Kidney tubule cell (primary cell): ENCODE measurements at places on chromosomes 1 and 21.

DNA sequence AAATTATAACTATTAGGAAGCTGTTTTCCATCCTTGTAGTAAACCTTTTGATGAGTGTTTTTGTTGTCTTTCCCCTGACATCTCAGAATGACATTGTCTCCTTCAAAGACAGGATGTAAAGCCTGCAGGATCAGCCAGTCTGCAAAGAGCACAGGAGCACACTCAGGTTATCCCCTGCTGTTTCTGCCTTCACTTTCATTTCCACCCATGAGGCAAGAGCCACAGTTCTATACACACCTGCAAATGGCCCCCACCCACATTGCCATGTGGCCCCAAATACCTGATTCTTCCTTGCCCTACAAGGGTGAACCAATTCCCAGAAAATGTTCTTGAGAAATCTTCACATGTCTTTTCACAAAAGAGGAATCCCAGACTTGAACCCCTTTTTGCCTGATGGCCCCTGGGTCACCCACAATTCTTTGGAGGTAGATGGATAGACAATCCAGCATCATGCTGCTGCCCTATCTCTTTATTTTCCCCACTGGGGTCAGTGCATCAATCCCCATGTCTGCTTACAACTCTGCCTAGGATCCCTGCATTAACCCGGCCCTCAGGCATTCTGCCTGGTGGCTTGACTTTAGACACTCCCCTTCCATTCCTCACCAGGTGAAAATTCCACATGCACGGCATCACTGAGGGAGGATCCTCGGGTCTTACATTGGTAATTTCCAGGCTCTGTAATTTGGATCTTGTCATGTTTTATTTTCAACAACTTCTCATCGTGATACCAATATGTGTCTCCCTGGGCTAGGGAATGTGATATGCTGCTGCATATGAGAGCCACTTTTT, 2.6 kb downstream of the FCRL3 start:
- DNase-seq: peak; percentile 7

DNA sequence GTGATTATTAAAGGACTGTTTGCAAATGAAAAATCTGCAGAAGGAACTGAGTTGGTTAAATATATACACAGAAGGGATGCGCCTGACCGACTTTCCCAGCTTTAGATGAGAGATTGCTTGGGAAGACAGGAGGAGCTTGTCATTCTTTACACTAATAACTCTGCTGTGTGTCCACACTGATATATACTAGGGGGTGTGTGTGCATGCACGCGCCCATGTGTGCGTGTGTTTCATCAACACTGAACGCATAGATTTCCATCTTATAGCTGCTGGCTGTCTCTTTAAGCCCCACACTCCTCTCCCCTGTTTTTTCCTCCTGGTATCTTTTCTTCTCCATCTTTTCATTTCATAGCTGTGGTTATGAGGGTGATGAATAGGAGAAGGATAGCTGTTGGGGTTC, 6.9 kb upstream of the KAZN start:
- DNase-seq: peak; percentile 29

DNA sequence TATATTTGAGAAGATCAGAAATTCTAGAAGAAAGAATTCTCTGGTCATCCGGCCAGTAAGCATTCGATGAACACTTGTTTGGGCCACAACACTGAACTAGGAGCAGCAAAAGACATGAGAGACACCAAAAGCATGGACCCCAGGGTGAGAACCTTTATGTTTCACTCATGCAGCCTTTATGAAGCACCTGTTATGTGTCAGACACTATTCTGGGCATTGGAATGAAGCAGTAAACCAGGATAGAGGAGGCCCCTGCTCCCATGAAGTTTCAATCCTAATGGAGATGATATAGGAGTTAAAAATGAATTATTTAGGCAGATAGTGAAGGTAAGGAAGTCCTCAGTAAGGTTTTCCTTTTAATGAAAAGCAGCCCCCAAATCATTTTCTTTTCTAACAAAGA, 43.6 kb downstream of the OLFML3 start:
- no peak for DNase-seq

- DNase-seq: no peak
Observed at GRCh38 chr1:225469051-225469450, 41.2 kb upstream of the LBR start.

DNA sequence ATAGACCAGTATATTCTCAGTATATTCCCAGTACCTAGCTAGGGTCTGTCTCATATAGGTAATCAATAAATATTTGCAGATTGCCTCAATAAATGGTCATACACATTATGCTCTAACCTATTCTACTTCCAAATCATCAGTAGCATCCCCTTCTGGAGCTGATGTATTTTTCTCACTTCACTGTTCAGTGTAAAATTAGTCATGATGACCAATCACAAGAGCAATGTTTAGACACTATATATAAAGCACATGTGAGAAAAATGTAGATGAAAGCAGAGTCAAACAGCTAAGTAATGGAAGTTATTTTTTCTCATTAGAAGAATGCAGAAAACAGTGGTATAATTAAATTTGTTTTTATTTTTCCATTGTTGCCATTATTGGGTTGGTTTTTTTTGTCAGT, 34.7 kb downstream of the EPRS1 start:
- no peak for DNase-seq

GRCh38 chr1:56958526-56958925, 7.3 kb downstream of the C8B start:
- peak; percentile 21 for DNase-seq

DNA sequence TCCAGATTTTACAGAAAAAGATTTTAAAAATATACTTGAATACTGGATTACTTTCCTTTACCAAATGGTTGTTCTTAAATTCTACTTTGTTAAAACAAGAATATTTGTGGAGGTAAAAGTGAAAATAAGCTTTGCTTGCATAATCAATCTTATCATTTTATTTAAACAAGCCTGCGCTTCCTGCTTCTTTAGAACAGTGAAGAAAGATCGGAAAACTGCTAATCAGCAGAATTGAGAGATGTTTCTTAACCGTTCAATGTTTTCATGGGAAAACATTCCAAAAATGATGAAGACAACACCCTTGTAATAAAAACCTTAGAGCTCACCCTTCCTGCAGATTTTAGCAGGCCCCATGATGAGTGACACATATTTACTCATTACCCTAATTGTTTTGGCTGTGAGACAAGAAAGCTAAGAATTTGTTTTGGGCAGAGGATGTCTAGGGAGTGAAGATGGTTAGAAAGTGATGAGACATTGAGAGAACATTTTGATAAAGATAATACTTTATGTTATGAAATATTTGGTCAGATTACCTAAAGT, 72.6 kb downstream of the TPR start:
- no peak for DNase-seq

DNA sequence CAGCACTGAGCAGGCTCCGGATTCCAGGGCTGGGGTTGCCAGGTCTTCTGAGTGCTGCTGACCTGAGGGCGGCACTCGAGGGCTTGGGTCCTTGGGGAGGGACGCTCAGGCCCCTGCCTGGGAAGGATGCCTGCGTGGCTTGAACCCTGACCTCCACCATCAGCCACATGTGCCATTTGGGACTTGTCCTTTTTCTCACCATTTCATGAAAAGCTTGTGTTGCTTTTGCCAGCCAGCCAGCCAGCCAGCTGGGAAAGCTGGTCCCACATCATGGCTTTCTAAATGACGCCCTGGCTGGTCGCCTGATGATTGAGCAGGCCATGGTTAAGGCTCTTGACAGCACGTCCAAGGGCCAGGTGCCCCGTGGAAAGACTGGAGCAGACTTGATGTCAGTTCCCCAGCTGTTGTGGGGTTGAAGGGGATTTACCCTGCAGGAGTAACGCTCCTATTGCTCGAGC, 168.7 kb downstream of the CAMTA1 start:
- no peak for DNase-seq

DNA sequence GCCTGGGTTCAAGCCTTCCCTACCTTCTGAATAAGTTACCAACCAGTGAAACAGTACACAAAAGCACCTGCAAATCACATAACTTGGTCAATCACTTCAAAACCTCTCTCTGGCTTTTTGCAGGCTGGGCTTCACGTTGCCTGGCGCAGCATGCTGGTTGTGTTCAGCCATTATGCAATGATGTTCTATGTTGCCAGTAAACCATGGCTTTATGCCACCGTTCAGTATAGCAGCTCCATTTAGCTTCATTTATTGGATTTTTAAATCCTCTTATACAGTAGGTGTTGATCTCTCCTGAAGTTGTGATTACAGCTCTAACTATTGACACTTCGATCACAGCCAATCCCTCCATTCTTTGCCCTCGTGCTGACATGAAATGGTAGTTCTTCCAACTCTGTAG, 233.6 kb upstream of the PTBP2 start:
- no peak for DNase-seq

DNA sequence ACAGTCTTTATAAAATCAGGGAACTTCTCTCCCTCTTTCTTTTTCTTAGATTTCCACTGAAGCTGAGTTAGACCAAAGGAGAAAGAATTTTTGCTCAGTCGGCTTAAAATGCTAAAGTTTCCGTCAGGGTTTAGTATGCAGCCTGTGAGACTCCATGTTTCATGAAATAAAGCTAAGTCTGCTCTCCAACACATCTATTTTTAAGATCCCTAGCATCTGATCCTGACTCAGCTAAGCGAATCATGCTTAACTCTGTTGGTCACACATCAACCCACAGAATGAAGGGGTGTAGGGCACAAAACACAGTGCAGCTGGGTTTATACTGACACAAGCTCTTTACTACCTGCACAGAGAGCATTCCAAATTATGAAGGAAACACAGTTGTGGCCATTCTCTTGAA, 102.4 kb upstream of the ZNF281 start:
- DNase-seq: peak; percentile 91

- no peak for DNase-seq
Observed at GRCh38 chr1:222920169-222920568, 105.3 kb downstream of the DISP1 start.
